ENCODE measurements at places on chromosomes 6 and 20.

GRCh38 chr20:43187476-43188233 is 2.1 kb downstream of the PTPRT start:
- DNase-seq, result peak; percentile 88

- peak; percentile 22 for DNase-seq
Observed at GRCh38 chr6:127383988-127384387, 40.6 kb upstream of the ECHDC1 start.

DNA sequence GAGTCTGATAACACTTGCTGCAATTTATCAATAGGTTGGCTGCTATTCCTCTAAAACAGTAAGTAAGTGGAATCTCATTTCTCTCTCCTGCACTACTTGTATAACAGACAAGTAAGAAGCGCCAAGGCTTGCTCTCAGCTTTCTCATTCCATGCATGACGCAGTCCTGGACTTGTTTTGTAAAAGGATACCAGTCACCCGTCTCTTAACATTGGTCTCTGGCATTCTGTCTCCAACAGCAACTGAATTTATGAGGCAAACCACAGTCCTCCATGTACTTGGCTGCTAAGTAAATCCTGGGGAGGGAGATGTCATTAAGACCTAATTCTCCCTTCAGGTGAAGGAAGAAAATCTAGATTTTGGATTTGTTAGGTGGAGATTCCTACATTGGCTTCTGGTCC is 115.4 kb downstream of the OPN5 start:
- DNase-seq, result no peak

DNA sequence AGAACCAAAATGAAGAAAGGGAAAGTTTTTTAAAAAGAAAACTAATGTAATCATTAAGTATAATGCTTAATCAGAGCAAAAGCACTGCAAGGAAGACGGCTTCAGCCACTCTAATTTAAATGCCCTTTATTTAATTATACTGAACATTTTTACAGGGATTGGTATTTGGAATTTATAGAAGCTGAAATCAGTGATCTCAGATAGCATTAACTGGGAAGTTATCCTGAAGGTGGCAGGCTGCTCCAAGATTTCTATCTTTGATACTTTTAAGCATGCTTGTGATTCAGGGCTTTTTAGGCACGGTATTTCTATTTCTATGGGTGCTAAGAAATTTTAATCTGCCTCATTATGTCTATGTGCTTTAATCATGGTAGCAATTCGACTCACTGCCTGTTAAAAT is 1.3 kb upstream of the NDUFAF4 start:
- peak; percentile 19 for DNase-seq

DNA sequence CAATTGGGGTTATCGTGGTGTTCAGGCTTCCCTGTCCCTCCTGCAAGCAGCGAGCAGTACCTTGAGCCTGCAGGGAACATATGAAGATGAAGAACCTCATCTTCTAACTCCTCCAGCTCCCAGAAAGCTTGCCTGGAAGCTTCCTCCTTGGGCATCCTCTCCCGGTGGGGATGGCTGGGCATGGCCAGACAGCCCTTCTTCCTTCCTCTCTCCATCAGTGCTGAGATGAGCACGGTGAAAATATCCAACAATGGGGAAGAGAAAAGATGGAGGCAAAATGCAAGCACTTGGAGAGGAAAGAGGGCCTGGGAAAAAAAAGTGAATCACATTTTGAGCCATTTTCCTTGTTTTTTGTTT is 107.7 kb upstream of the FOXA2 start:
- DNase-seq, result no peak

- no peak for DNase-seq
Observed at GRCh38 chr6:164337024-164337924, 922.8 kb downstream of the QKI start.

DNA sequence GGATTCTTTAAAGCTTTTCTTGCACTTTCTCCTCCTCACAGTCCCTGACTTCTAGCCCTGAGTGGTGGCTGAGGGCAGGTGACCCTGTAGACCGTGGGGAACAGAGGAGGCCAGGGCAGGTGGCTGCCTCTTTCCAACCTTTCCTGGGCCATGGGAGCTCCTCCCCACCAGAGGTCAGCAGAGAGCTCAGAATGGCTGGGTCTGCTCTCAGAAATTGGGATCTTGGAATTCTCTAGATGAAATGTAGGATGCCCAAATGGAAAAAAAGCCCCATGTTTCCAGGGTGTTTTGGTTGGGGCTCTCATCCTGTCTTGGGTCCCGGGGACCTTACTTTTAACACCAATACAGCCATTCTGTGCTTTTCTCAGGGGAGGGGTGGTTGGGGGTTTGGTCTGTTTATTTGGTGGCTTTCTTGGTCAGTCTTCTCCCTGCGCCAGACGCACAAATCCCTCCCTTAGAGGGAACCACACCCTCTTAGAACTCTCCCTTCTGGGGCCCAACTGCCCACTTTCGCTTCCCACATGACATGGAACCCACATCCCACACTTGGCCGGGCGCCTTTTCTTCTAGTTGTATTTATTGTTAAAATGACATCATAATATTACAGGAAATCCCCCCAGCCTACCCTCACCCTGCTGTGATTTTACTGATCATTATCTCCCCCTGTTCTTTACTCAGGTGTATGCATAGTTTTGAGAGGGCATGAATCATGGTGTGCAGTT is 17.9 kb downstream of the GNAS start:
- peak; percentile 82 for DNase-seq
